ENCODE measurements at places on chromosomes 3 and 15.

GRCh38 chr3:90011996-90012395 is 904.6 kb downstream of the EPHA3 start:
- no peak for DNase-seq

GRCh38 chr3:7309641-7310102 is 448.8 kb downstream of the GRM7 start:
- no peak for DNase-seq

GRCh38 chr3:50850639-50851511 is 176.1 kb downstream of the DOCK3 start:
- no peak for DNase-seq

- DNase-seq = no peak
Observed at GRCh38 chr3:155656466-155656865, 88.4 kb downstream of the PLCH1 start.

DNA sequence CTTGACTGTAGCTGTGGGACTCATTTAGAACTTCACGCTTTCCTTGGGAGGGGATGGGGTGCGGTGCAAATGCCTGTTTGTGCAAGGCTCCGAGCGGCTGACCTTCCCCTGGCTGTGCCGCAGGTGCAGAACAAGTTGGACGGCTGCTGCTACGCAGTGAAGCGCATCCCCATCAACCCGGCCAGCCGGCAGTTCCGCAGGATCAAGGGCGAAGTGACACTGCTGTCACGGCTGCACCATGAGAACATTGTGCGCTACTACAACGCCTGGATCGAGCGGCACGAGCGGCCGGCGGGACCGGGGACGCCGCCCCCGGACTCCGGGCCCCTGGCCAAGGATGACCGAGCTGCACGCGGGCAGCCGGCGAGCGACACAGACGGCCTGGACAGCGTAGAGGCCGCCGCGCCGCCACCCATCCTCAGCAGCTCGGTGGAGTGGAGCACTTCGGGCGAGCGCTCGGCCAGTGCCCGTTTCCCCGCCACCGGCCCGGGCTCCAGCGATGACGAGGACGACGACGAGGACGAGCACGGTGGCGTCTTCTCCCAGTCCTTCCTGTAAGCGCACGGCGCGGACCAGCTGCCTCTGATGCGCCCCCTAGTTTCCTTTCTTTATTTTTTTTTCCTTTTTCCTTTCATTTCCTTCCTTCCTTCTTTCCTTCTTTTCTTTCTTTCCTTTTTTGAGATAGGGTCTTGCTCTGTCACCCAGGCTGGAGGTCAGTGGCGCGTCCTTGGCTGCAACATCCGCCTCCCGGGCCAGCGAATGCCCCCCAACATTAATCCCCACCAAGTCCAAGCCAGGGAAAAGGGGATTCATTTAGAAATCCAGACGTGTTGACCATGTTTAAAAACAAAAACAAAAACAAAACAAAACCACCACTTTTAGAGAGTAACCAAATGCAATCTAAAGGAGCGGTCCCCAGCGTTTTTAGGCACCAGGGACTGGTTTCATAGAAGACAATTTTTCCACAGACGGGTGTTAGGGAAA is 42.7 kb downstream of the EIF2AK4 start:
- no peak for DNase-seq

- no peak for DNase-seq
Observed at GRCh38 chr15:38228618-38229017, 24.0 kb upstream of the SPRED1 start.

GRCh38 chr15:88843334-88843733 is 40.1 kb downstream of the ACAN start:
- no peak for DNase-seq

DNA sequence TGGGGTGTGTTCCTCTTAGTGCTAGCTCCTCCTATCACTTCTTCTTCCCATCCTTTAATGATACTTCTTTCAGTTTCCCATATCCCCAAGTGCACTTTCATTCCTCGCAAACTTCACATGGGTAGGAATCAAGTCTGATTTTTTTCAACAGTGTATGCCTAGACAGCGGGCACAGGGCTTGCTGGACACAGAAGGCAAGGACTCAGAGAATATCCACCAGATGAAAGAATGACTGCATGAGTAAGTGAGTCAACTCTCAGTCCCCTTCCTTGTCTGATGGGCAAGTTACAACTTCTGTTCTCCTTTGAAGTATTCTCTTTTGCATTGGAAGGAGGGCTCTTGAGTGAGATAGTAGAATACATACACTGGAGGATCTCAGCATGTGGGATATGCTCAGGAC is 3.1 kb upstream of the SQOR start:
- no peak for DNase-seq

- DNase-seq = no peak
Observed at GRCh38 chr3:159186581-159186980, 384.7 kb downstream of the MFSD1 start.

DNA sequence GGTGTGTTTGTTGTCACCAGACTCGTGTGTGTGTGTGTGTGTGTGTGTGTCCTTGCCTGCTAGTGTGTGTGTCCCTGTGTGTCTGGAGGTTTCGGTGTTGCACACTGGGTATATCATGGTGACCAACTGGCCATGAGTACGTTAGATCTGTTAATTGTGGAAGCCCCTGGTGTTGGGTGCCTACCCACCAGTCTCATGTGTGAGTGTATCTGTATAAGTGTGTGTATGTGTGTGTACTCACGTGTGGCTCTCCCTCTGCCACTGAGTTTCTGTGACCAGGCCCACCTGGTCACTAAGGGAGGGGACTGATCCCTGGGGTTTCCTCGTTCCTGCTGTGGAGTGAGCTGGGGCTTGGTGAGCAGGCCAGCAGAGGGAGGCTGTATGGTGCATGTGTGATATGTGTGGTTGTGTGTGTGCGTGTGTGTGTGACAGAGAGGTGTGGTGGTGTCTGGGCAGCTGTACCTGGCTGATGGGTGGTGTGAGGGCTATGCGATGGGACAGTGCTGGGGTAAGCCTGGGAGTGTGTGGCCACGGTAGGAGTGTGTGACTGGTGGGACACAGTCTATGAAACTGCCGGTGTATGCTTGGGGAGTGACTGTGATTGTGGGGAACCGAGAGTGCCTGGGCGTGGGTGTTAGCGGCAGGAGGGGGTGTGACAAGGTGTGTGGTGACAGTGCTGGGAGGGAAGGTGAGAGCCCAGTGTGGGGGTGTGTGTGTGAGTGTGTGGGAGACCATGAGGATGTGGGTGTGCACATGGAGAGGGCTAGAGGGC is 1.8 kb downstream of the PRKCD start:
- peak; percentile 20 for DNase-seq

- no peak for DNase-seq
Observed at GRCh38 chr3:56955492-56956111, 104.9 kb upstream of the SPATA12 start.

DNA sequence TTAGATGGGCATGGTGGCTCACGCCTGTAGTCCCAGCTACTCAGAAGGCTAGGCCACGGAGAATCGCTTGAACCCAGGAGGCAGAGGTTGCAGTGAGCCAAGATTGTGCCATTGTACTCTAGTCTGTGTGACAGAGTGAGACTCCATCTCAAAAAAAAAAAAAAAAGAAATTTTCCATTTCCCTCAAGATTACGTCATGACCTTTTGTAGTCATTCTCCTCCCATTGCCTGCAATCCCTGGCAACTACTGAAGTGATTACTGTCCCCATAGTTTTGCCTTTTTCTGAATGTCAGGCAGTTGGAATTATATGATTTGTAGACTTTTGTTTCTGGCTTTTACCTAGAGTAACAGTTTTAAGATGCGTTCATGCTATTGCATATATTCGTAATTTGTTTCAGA is 28.0 kb downstream of the WDR76 start:
- DNase-seq = no peak

DNA sequence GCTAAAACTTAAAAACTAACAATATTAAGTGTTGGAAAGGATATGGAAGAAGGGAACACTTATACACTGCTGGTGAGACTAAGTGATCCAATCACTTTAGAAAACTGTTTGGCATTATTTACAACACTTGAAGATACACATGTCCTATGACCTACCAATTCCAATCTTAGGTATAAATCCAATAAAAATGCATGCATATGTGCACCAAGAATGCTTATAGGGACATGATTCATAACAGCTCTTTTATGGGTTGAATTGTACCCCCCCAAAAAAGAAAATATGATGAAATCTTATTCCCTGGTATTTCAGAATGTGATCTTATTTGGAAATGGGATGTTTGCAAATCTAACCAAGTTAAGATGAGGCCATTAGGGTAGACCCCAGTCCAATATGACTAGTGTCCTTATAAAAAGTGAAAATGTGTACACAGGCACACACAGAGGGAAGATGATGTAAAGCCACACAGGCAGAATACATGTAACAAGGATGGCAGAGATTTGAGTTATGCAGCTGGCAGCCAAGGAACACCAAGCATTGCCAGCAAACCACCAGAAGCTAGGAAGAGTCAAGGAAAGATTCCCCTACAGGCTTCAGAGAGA is 15.3 kb downstream of the CCR8 start:
- DNase-seq = no peak

GRCh38 chr3:64222501-64223111 is 2.7 kb downstream of the PRICKLE2 start:
- no peak for DNase-seq

DNA sequence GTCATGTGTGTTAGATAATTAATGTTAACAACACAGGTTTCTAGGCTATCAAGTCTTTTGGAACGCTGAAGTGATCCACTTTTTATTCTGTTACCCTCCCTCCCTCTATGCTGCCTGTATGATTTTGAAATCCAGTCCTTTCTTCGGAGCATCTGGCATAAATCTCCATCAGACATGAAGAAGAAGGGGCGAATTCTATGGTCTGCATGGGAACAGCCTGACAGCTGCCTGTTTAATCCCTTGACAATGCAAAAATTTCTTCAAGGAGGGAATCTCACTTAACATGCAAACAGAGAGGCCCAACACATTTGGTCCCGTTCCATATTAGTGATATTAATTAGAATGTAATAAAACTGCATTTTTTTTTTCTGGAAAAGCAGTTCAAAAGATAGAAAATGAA is 145.2 kb downstream of the VGLL3 start:
- DNase-seq = no peak

- peak; percentile 13 for DNase-seq
Observed at GRCh38 chr3:10783360-10784351, 32.4 kb upstream of the SLC6A11 start.

DNA sequence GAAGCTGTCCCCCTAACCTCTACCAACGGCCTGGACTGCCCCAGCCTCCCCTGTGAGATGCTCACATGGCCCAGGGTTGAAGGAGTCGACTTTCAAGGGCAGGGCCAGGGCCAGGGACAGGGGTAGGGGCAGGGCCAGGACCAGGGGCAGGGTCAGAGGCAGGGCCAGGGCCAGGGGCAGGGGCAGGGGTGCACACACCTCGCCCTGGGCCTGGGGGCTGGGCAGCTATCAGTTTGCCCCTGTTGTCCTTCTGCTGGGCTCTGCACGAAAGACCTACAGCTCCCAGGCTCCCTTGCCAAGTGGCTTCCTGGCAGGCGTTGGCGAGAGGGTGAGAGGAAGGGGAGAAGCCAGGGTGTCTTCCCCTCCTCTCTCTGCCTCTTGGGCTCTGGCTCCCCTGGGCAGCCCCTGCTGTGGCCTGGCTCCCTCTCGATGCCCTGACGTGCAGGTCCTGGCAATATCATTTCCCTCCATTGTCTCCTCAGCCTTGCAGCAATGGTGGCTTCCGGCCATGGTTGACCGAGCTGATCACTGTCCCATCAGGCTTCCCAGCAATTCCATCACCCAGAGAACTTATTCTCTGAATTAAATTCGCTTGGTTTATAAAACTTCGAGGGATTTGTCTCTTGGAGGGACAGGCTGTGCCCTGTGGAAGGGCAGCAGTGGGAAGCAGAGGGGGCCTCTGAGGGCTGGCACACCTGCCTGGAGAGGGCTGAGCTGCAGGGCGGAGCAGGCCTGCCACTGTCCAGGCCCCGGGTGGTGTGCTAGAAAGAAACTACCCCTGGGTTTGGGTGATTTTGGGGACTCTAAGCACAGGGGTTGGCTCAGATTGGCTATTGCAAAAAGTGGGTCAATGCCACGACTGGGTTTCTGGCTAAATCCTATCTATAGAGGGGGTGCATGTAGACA is 13.9 kb downstream of the PRR23E start:
- DNase-seq = no peak
